Natural killer cell treated with Interleukin-12 subunit alpha and Interleukin-12 subunit beta and Interleukin-15 and Interleukin-18, amount 100 ng/mL, for 72 hours (primary cell): ENCODE measurements at places on chromosomes 7 and 10. TPM values are rescaled to one million over a fixed set of nuclear protein-coding genes. Genes with fewer than 3 reads are reported as not detected.

SLC18A3 gene
- total RNA-seq = not detected

SEMA4G gene
- 0.19 TPM for total RNA-seq

COL28A1 gene
- total RNA-seq = not detected

IL6 gene
- total RNA-seq = 253 TPM

PAX2 gene
- total RNA-seq = not detected

GRCh38 chr7:44189993-44190872 is 994 bp upstream of the GCK start:
- peak; percentile 29 for DNase-seq

- DNase-seq = no peak
These were observed 210.5 kb downstream of the ARHGAP21 start for GRCh38 chr10:24513155-24513554.

- no peak for DNase-seq
These were observed 280.4 kb downstream of the MTERF1 start for GRCh38 chr7:91600112-91600511.

DNA sequence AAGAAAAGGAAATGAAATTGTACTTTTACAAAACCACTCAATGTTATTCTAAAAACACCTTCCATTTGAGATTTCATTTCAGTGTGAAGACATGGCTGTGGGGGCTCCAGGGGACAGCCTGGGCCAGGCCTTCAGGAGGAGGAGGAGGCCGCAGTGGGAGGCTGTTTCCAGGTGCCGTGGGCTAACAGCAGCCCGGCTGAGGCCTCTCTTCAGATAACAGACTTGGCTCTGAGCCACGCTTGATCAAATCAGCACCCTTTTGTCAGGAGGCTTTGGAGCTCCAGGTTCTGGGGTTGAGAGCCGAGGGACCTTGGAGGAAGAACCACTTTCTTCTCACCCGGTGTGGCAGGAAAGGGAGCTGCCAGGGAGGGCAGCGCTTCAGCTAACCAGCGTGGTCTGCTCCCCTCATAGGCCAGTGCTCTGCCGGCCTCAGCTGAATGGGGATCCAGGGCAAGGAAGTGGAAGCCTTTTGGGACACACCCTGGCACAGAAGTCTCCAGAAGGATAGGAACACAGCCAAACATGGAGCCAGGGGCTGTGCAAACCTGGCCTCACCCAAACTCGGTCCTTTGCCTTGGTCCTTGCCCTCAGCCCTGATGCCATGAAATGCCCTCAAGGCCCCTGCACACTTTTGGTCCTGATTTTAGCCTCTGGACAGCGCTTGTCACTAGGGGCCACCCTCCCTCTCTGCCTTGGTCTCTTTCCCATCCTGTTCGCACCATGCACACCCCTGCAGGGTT is 23.5 kb upstream of the CHST15 start:
- DNase-seq = no peak

DNA sequence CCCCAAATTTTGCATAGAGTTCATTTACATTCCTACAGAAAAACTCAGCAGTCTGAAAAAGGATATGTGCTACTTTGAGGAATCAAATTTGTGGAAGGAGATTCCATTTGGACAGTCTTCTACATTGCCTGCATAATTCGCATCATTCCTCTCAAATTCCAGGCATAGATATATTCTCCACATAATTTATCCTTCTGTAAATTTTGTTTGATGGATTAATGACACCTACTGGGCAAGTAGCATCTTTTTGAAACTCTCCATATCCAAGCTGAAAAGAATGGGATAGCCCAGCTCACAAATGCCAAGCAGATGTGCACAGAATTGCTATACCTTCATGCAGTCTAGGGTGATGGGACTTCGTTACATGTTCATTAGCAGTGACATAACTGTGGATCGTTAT is 515.3 kb downstream of the AUTS2 start:
- no peak for DNase-seq

DNA sequence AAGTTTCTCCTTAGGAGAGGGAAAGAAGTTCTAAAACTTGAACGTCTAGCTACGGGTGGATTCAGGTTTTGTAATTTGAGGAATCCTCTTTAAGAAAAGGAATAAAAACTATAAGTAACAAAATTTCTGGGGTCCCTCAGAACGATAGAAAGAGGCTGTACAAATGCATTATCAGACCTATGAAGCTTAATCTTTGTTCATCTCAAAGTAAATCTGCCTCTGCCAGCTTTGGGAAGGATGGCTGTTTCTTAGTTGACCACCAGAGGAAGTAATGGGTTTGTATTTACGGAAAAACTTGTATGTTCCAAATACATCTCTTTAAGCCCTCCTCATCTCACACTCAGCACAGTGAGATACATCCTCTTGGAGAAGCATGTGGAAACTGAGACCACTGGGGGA is 864 bp downstream of the PSTK start:
- no peak for DNase-seq

GRCh38 chr10:98433881-98434732 is 12.6 kb downstream of the HPS1 start:
- no peak for DNase-seq

DNA sequence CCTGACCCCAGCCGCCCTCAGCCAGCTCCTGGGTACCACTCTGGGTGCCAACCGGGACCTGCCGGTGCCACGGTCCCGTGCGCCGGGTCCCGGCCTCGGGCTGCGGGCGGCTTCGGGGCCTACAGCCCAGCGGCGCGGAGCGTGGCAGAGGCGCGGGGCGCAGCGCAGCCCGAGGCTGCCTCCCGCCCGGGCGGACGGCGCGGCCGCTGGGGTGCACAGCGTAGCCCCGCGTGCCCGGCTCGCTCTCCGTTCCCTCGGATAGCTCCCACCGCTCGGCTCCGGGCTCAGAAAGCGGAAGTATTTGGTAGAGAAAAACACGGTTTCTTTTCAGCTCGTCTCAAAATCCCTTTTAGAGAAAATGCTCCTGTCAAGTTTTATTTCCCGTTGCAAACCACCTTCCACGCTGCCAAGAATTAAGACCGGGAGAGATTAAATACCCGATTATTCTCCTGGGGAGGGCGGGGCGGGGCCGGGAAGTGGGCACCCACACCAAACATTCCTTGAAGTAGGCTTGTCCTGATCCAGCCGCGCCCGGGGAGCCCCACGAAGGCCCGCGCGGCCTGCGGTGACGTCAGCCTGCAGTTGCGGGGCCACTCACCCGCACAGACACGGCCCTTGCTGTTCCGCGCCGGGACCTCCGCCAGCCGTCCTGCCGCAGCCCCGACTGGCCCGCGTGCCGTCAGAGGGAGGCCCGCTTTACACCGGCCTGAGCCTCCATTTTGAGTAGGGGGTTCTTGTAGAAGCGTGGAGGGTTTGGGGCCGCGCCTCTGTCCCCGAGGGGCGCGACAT is 7.2 kb downstream of the HOXA13 start:
- DNase-seq = no peak

DNA sequence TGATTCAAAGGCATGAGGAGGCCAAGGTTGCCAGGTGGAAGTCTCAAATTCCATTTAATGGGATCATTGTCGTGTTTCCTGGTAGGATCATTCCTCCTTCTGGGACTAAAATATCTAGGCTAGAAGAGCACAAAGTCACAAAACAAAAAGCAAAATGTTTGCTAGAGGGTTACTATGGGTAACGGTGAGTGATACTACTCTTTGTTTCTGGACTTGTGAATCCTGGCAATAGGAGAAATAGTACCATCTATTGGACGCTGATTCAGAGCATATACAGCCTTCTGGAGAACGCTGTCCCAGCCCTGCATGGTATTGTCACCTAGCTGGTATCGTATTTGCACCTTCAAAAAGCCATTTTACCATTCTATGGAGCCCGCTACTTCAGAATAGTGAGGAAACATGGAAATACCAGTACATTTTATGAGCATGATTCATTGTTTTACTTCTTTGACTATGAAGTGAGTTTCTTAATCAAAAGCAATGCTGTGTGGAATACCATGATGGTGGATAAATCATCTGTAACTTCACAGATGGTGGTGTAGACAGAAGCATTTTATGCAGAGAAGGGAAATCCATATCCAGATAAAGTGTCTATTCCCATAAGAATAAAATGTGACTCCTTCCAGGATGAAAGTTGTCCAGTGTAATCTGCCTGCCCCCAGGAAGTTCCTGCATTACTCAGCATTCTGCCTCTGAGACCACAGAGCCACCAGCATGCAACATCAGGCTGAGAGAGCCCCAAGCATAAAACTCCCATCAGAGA is 361.0 kb downstream of the ETV1 start:
- DNase-seq = no peak

DNA sequence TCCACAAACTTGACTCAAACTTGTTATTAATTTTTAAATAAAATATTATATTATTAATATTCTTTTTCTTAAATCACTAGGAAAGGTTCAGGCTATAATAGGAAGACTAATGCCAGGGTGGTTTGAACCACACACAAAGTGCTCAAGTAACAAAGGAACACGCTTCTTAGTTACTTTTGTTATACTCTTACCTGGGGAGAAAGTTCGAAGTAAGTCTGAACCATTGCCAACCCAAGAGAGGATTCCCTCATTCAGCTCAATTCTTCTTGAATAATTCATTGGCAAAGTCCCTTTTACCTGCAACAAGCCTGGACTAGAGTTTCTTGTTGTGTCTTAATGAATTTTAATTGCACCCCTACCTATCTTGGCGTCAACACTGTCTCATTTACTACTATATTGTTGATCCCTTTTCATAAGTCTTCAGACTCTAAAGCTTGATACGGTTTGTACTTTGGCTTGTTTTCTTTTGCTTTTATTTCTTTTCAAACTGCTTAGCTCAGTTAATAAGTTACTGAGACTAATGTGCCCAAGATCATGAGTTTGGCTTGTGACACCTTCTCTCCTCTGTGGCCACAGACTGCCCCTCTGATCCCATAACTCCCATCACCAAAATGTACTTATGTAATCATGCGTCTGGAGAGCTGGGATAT is 10.2 kb upstream of the C10orf67 start:
- DNase-seq = no peak
